ENCODE measurements at places on chromosomes 7 and 10.

- DNase-seq = no peak
Observed at GRCh38 chr10:43901302-43901701, 252.6 kb upstream of the ZNF32 start.

DNA sequence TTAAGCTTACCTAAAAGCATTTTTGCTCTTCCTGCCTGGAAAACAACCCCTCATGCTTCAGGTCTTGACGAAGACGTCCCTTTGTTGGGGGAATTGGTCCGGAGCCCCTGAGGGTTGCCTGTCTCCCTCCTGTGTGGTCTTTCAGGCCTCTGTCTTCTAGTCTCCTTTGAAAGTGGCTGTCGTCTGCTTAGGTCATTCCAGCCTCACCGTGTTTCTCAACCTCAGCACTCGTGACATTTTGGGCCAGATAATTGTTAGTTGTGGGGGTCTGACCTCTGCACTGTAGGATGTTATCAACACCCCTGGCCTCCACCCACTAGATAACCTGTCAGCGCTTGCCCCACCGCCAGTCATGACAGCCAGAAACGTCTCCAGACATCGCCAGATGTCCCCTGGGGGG lies 219.1 kb downstream of the TCF7L2 start:
- no peak for DNase-seq

- DNase-seq = no peak
Observed at GRCh38 chr10:26242706-26243350, 26.3 kb downstream of the GAD2 start.

GRCh38 chr7:105677410-105677730 lies 96.1 kb upstream of the EFCAB10 start:
- DNase-seq = no peak

- no peak for DNase-seq
Observed at GRCh38 chr10:22674573-22674930, 39.8 kb downstream of the PIP4K2A start.

DNA sequence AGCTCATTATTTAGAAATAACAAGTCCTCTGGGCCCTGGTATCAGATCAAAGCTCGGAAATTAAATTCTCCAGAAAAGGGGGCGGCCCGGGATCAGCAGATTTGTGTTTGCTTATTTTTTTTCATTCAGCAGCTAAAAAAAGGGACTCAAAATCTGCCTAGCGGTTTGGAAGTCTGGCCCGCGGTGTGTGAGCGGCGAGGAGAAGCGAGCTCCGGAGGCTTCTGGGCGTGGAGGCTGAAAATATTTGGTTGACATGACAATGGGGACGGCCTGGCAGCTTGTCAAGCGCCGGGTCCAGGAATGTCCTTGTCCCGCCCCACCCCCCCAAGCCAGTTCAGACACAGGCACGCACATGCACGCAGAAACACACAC lies 43.4 kb downstream of the FOXL3 start:
- DNase-seq = no peak

- no peak for DNase-seq
Observed at GRCh38 chr7:27247000-27247399, 4.4 kb downstream of the EVX1 start.

DNA sequence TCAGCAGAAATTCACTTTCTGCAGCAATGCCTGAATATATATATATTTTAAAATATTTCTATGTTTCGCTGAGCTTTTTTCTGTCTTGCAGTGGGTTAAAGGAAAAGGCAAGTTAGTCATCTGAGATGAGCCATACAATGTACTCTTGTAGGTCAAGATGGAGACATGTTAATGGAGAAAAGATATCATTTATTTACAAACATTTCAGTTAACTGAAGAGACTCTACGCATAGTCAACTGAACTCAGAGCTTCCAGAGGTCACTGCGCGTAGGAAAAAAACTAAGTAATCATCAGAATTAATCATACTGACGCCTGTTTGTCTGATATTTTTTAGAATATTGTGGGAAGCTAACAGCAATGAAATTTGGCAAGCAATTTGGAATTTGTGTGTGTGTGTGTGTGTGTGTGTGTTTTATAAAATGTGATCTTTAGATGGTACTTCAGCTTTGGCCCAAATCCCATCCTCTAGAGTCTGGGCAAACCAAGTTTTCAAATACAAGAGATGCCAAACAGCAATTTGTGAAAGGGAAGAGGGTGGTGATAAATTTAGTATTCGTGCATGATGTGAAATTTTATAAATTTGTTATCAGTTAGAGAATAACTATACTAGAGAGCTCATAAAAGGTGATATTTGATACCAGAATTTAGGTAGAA lies 193.9 kb upstream of the AGR3 start:
- DNase-seq = no peak

DNA sequence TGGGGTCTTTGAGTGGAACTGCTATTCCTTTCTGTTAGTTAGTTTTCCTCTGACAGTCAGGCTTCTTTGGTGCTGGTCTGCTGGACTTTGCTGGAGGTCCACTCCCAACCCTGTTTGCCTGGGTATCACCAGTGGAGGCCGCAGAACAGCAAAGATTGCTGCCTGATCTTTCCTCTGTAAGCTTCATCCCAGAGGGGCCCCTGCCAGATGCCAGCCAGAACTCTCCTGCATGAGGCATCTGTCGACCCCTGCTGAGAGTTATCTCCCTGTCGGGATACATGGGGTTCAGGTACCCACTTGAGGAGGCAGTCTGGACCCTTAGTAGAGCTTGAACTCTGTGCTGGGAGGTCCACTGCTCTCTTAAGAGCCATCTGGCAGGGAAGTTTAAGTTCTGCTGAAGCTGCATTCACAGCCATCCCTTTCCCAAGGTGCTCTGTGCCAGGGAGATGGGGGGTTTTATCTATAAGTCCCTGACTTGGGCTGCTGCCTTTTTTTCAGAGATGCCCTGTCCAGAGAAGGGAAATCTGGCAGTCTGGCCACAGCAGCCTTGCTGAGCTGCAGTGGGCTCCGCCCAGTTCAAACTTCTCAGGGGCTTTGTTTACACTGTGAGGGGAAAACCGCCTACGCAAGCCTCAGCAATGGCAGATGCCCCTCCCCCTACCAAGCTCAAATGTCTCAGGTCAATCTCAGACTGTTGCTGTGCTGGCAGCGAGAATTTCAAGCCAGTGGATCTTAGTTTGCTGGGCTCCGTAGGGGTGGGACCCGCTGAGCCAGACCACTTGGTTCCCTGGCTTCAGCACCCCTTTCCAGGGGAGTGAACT lies 89.7 kb upstream of the CDK6 start:
- no peak for DNase-seq

GRCh38 chr7:84271543-84271942 lies 77.0 kb upstream of the SEMA3A start:
- DNase-seq = no peak

DNA sequence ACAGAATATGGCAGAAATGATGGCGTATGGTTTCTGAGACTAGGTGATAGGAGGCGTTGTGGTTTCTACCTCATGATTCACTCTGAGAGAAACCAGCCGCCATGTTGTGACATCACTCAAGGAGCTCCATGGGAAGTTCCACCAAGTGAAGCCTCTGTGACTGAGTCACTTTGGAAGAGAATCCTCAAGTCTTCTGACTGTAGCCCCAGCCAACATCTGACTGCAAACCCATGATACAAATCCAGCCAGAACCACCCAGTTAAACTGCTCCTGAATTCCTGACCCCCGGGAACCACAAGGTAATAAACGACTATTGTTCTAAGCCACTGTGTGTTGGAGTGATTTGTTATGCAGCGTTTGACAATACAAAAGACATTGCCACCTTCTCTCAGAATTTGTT lies 91.1 kb upstream of the CARD11 start:
- no peak for DNase-seq

- no peak for DNase-seq
Observed at GRCh38 chr7:25802473-25802872, 349.5 kb upstream of the NFE2L3 start.

DNA sequence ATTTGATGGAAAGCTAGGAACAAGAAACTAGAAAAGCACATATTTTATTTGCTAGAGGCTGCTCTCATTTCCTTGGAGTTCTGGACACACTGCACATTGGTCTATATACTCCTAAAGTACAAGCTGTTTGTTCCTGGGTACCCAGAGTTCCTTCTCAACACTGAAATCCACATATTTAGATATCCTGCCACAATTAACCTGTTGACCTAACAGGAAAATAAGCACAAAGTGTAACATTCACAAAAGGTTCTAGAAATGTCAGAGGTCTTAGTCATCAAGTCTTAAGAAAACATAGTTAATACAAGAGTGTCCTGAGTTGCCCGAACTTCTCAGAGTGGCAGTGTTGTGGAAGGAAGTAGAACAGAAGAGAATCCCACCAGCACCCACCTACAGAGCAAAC lies 115.6 kb downstream of the ELMO1 start:
- no peak for DNase-seq

Measured in activated CD8-positive, alpha-beta memory T cell treated with anti-CD3 and anti-CD28 coated beads for 48 hours (primary cell).